Gastroesophageal sphincter (tissue), 4 donors: ENCODE measurements at places on chromosomes 13 and 19. TPM values are rescaled to one million over a fixed set of nuclear protein-coding genes. Genes with fewer than 3 reads are reported as not detected.

- ATAC-seq: no peak
These were observed 1109.1 kb upstream of the MIR17HG start for GRCh38 chr13:90238413-90238812.

GRCh38 chr19:30228835-30229524 is 143.2 kb upstream of the ZNF536 start:
- ATAC-seq: no peak

Gene CYP4F2
- not detected for total RNA-seq

- no peak for ATAC-seq
These were observed 28.1 kb upstream of the CLDN10 start for GRCh38 chr13:95524264-95524901.

Gene ZNF333
- 35.6 TPM for total RNA-seq

DNA sequence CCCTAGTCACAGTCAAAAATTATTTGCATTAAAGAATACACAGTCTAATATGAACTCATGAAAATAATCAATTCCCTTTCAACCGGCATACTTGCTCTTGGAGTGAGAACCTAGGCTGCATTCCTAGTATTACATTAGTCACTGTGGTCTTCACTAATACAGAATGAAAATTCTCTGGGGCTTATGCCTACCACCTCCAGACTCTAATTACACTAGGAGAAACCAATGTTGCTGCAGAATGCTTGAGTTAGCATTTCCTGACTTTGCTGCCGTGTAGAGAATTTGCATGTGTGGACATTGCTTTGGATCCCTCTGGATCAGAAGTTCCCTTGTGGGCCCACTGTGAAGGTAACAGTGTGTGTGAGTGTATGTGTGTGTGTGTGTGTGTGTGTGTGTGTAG is 87.8 kb downstream of the CCNA1 start:
- no peak for ATAC-seq

- no peak for ATAC-seq
These were observed 210.1 kb downstream of the MAB21L1 start for GRCh38 chr13:35266412-35266811.

Gene HS6ST3
- total RNA-seq: 3.7 TPM

Gene PSG1
- not detected for total RNA-seq

DNA sequence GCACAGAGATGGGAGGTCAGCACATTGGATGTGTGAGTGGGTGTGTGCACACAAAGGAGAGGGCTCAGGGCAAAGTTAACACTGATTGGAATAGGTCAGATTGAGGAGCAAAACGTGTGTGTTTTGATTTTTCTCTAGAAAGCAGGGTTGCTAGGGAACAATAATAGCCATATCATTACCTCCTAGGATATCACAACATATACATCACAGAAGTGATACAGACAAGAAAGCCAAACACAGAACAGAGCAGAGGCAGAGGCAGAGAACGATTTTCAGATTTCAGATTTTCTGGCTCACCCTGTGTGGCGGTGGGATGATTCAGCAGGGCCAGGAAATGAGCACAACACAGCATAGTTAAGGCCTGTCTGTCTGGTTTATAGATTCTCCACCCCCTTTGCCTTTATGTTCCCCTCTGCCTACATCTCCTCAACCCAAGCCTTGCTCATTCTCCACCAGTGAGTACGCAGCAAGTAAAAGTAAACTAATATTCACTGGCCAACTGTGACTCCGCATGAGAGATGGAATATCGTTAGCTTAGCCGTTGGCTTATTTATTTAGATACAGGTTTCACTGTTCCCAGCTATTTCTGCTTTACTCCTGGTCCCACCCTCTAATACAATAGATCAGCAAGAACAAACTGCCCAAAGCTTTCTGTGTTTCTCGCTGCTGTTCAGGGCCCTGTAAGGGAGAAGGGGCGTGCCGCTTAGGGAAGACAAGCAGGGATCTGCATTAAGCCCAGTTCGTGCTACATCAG is 182.7 kb upstream of the TSC22D1 start:
- ATAC-seq: no peak

DNA sequence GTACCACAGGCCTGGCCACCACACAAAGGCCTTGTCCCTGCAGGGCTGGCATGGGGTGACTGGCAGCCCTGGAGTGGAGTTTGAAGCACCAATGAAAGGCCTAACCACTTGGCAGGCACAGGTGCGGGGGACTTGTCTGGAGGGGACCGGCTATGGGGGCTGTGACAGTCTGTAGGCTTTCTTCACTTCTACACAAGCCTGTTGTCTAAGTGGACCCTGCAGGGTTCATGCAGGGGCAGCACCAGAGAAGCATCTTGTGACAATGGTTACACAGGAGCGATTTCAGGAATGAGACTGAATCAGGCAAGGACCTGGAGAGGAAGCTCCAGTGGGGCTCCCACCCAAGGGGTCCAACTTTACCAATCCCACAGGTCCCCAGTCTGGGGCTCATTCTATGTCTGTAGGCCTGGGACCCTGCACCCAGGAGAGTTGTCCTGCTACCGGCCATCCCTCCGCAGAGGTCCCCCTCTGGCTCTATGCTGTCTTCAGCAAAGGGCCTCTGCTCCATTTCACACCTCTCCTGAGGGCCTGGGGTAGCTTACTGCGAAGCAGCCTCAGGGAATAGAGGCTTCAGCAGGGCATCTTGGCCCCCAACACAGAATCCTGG is 2.3 kb upstream of the ZNF837 start:
- no peak for ATAC-seq

Gene ZNF813
- total RNA-seq: 2.7 TPM

Gene ZNF708
- 4.8 TPM for total RNA-seq
